Stimulated activated naive B cell treated with anti-CD40 and anti-IgM and Interleukin-4, amounts not matched to agents 10 μg/mL and 1 μg/mL and 100 μg/mL, for 72 hours (primary cell): ENCODE measurements at places on chromosomes 4 and X.

DNA sequence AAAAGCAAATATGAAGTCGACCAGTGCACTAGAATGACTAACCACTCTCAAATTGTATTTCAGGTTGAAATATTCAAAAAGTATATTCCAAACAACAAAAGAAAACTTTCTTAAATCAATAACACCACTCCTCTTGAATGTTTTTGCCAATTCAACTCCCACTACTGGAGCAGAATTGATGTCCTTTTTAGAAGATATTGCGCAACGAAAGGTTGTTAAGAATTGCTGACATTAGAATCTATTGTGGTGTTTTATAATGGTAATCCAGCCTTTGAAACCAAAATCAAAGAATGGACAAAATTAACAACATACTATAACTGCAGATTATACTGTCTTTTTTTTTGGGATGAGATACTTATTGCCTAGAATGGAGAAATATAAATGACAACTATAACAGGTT is 331.3 kb downstream of the GRXCR1 start:
- H3K4me3 ChIP-seq: no peak overlapping the region
- no peaks in the 10 kb centered on the region for H3K4me1 ChIP-seq
- no peaks in the 10 kb centered on the region for H3K27me3 ChIP-seq
- no peak overlapping the region for H3K27ac ChIP-seq
- no peak for DNase-seq

- peaks cover 5% of the 10 kb centered on the region for H3K4me1 ChIP-seq
- no peaks in the 10 kb centered on the region for H3K27me3 ChIP-seq
- H3K36me3 ChIP-seq: no peaks in the 10 kb centered on the region
- no peak overlapping the region for H3K27ac ChIP-seq
- no peak overlapping the region for H3K4me3 ChIP-seq
- no peak for DNase-seq
Measured at GRCh38 chr4:100738196-100739165, 220.7 kb upstream of the EMCN start.

- no peak overlapping the region for H3K27ac ChIP-seq
- no peak overlapping the region for H3K4me3 ChIP-seq
- DNase-seq: no peak
- no peaks in the 10 kb centered on the region for H3K36me3 ChIP-seq
- peaks cover 5% of the 10 kb centered on the region for H3K4me1 ChIP-seq
Measured at GRCh38 chr4:105128208-105128607, 18.5 kb upstream of the TET2 start.

DNA sequence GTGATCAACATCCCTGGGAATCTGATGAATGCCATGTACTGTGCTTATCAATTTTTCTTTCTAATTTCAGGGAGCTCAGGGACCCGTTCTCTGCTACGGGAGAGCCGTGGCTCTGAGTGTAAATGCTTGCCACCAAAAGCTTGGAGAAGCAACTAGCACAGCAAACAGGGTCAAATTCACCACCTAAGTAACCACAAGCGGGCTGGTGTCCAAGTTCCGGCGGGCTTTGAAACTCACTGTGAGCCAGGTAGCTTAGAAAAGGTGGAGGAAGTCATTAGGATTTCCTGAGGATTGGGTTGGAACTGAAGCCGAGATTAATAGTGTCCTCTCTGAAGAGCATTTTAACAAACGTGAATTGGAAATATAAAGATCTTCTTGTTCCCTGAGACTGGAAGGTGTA is 87.2 kb downstream of the CLDN34 start:
- H3K4me1 ChIP-seq: peaks cover 70% of the 10 kb centered on the region
- H3K27me3 ChIP-seq: no peaks in the 10 kb centered on the region
- H3K27ac ChIP-seq: peak overlapping the region; percentile 88
- peaks cover 9% of the 10 kb centered on the region for H3K36me3 ChIP-seq
- no peak for DNase-seq

- H3K27me3 ChIP-seq: no peaks in the 10 kb centered on the region
- H3K4me3 ChIP-seq: no peak overlapping the region
- no peak overlapping the region for H3K27ac ChIP-seq
- H3K4me1 ChIP-seq: peaks cover 2% of the 10 kb centered on the region
Measured at GRCh38 chr4:56288663-56289062, 98.6 kb downstream of the AASDH start.

GRCh38 chr4:187547316-187547715 is 448.3 kb upstream of the ZFP42 start:
- no peak overlapping the region for H3K27ac ChIP-seq
- no peaks in the 10 kb centered on the region for H3K36me3 ChIP-seq
- no peaks in the 10 kb centered on the region for H3K27me3 ChIP-seq
- H3K4me1 ChIP-seq: no peaks in the 10 kb centered on the region

- H3K27ac ChIP-seq: no peak overlapping the region
- no peaks in the 10 kb centered on the region for H3K4me1 ChIP-seq
- H3K36me3 ChIP-seq: no peaks in the 10 kb centered on the region
- no peak for DNase-seq
- no peak overlapping the region for H3K4me3 ChIP-seq
Measured at GRCh38 chr4:186942758-186943377, 219.2 kb upstream of the FAT1 start.

GRCh38 chrX:5632061-5632614 is 596.5 kb downstream of the NLGN4X start:
- no peaks in the 10 kb centered on the region for H3K4me1 ChIP-seq
- H3K27me3 ChIP-seq: no peaks in the 10 kb centered on the region
- no peaks in the 10 kb centered on the region for H3K36me3 ChIP-seq

DNA sequence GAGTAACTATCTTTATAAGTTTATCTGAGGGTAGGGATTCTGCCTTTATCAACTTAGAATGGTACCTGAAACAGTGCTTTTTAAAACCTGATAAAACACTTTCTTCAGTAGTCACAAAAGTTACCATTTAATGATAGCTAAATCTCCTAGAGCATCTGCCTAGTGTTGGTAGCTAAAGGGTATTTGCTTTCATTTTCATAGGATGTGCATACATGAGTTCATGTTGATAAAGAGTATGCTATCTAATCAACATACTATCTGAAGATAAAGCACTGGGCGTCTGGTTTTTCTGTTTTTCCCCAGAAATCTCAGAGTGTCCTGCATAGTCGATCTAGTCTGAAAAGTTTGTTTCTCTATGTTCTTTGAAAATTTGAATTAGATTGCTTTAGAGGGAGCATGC is 75.1 kb downstream of the ADGRL3 start:
- no peak overlapping the region for H3K4me3 ChIP-seq
- H3K36me3 ChIP-seq: no peaks in the 10 kb centered on the region
- no peaks in the 10 kb centered on the region for H3K4me1 ChIP-seq
- H3K27ac ChIP-seq: no peak overlapping the region
